ENCODE measurements at places on chromosomes 11 and 22.

- no peak for DNase-seq
These were observed 28.9 kb upstream of the TMA7B start for GRCh38 chr22:39931251-39931650.

- DNase-seq, result no peak
These were observed 17.8 kb upstream of the XBP1 start for GRCh38 chr22:28817919-28818859.

GRCh38 chr11:119538753-119539152 lies 115.8 kb upstream of the THY1 start:
- DNase-seq, result no peak

GRCh38 chr11:47971501-47971900 lies 8.9 kb upstream of the PTPRJ start:
- DNase-seq, result no peak

- no peak for DNase-seq
These were observed 10.3 kb upstream of the BIK start for GRCh38 chr22:43100225-43100624.

GRCh38 chr11:71372693-71373657 lies 75.2 kb downstream of the DHCR7 start:
- DNase-seq, result no peak

DNA sequence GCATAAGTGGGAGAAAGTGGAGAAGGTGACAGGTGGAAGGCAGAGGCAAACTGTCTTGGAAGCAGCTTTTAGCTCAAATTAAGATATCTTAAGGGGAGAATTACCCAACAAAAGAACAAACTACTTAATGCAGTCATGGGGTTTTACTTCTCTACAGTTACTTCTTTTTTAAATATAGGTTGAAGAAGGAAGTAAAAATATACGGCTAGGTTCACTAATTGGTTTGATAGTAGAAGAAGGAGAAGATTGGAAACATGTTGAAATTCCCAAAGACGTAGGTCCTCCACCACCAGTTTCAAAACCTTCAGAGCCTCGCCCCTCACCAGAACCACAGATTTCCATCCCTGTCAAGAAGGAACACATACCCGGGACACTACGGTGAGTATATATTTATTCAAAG lies 40.8 kb downstream of the PDHX start:
- DNase-seq, result no peak

- no peak for DNase-seq
These were observed 1.4 kb downstream of the FAM111A start for GRCh38 chr11:59144096-59144495.

- no peak for DNase-seq
These were observed 12.6 kb downstream of the SLC43A1 start for GRCh38 chr11:57502870-57503269.

DNA sequence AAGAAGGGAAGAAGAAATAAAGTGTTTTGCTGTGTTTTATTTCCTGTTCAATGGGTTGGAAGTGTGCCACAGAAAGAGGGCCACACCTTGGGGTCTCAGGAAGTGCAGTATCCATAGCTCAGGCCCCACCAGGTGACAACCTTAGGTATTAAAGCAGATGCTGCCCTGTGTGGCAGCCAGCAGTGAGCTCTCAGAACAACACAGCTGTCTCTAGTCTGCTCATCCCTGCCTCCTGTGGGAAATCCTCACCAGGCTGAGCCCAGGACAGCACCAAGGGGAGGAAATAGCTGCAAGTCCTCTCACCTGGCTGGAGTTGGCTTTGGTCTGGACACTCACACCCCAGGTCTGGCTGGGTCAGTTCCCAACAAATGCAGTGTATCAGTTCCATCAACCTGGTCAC lies 25.1 kb downstream of the ARL14EP start:
- no peak for DNase-seq

DNA sequence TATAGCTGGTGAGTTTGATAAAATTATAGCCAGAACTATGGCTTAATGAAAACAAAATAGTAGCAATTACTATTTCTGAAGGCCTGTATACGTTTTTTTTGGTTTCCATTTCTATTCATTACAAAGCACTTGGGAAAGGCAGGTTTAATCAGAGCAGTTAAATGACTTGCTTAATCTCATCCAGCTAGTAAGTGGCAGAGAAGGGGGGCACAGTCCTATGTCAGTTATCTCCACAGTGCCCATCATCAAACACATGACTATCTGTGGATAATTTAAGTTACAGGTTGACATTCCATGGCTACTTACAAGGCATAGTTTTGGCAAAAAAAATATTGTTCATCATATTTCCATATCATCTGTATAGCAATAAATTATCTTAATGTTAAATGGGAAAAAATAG lies 93.7 kb downstream of the PGR start:
- DNase-seq, result no peak

- DNase-seq, result peak; percentile 59
These were observed 892 bp downstream of the GDPD5 start for GRCh38 chr11:75524665-75525432.

- DNase-seq, result no peak
These were observed 41.0 kb downstream of the C11orf58 start for GRCh38 chr11:16779436-16779835.

DNA sequence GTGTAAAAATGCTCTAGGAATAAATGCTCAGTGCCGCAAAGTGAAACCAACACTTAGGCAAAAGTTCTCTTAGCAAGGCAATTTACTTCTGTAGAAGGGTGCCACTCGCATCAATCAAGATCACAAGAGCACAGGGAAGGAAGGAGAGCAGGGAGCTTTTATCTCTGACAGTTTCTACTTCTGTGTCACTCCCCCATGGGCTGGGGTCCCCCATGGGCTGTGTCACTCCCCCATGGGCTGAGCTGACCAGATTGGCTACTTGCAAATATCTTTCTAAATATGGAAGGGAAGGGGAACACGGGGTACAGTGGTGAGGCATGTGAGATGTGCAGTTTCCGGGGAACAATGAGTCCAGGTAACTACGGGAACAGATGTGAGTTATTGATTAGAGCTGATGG lies 397 bp downstream of the OR52N2 start:
- peak; percentile 7 for DNase-seq

- DNase-seq, result no peak
These were observed 65.4 kb downstream of the PRR5L start for GRCh38 chr11:36361472-36361871.

DNA sequence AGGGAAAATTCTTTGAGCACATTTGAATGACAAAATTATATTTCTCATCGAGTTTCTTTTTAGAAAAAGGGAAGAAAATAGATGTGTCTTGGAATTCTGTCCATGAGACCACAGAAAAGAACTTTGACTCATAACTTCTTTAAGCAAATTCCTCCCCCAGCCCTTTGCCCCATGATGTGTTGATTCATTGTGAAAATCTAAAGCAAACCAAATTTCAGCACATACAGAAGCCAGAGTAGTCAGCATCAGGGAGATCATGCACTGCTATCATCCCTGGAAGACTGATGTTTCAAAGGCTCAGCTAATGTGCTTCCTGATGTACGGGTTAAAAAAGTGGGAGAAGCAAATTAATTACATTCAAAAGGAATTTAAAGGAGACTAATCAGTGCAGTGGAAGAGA lies 159.7 kb downstream of the FAT3 start:
- DNase-seq, result no peak

- DNase-seq, result no peak
These were observed 2.9 kb downstream of the YDJC start for GRCh38 chr22:21626735-21627469.

- no peak for DNase-seq
These were observed 7.3 kb downstream of the SNX19 start for GRCh38 chr11:130908770-130909625.

- DNase-seq, result no peak
These were observed 113.6 kb upstream of the NNMT start for GRCh38 chr11:114182471-114183043.

DNA sequence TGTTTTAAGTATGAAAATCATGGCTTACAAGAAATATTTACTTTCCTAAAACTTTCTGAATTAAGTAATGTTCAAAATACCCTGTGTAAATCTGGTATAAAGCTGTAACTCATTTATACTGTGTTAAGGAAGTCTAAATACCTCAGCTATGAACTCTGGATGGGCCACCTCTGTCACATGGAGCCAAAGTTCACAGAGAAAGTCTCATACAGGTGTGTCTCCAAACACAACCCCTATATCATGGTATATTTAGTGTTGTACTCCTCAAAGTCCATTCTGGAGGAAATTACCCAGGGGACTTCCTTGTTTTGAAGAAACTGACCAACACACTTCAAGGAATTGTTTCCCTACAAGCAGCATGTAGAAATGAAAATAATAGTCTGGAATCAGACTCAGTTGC lies 909.2 kb upstream of the TENM4 start:
- DNase-seq, result no peak

- DNase-seq, result no peak
These were observed 79.7 kb upstream of the HORMAD2 start for GRCh38 chr22:30000566-30000965.
